Breast epithelium (tissue), 4 donors: ENCODE measurements at places on chromosomes 4 and X.

GRCh38 chrX:9515973-9516538, 51.2 kb downstream of the TBL1X start:
- H3K4me1 ChIP-seq, result no peaks in the 10 kb centered on the region
- no peak for DNase-seq
- H3K36me3 ChIP-seq, result no peaks in the 10 kb centered on the region
- H3K27me3 ChIP-seq, result no peaks in the 10 kb centered on the region
- H3K4me3 ChIP-seq, result no peak overlapping the region

DNA sequence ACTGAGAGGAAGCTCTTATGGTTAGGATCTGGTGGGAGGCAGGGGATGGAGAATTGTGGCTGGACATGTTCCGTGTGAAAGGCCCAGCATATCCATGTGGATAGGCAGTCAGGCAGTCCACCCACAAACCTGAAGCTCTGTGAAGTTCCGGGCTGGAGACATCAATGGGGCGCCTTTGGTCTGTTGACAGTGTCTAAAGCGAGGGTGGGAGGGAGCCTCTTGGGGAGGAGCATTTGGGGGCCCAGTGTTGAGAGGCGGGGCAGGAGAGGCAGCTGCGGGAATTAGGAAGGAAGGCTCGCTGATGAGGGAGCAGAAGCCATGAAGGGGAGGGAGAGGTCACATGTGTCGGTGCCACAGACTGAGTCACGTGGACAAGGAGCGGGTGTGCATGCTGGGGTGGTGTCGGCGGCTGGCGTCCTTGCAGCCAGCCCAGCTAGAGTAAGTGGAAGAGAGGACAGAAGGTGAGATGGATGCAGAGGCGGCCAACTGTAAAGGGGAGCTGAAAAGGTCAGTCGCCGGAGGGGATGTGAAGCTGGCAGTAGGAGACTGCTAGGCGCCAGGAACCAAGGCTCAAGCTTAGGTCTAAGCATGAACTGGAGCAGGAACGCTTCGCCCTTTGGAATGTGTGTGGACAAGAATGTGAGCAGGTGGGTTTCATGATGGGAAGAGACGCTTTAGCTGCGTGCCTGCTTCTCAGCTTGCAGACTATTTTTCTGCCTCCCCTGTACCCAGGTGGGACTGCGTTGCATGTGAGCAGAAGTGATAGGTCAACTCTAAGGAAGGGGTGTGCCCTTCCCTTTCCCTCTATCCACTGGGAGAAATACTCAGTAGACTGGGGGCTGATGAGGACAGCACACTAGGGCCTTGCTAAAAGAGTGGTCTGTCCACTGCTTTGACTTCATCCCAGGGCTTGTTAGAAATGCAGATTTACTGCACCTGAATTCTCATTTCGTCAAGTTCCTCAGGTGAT, 44.0 kb upstream of the TLR2 start:
- no peak for DNase-seq
- no peak overlapping the region for H3K4me3 ChIP-seq
- H3K4me1 ChIP-seq, result no peaks in the 10 kb centered on the region

- no peak overlapping the region for H3K27ac ChIP-seq
- no peaks in the 10 kb centered on the region for H3K27me3 ChIP-seq
- DNase-seq, result no peak
- no peaks in the 10 kb centered on the region for H3K36me3 ChIP-seq
- no peak overlapping the region for H3K4me3 ChIP-seq
These were observed 57.9 kb downstream of the CFAP299 start for GRCh38 chr4:80393246-80393969.

DNA sequence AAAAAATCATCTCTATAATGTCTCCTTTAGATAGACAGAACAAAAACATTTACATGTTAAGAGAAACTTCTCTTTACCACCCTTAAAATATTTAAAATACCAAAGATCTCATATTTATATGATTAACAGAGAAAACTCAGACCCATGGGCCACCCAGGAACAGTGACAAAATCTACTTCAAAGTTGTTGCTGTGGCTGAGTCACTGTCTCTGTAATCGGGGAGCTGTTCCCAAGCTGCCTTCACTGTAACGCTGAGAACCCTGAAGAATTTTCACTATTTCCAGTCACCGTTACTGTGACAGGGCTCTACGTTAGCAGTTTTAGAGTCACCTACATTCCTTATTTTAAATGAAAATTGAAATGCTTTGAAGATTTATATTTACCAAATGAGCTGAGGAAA, 9.0 kb upstream of the DAPP1 start:
- H3K27me3 ChIP-seq, result no peaks in the 10 kb centered on the region
- DNase-seq, result no peak
- no peaks in the 10 kb centered on the region for H3K4me1 ChIP-seq
- H3K27ac ChIP-seq, result no peak overlapping the region
- H3K36me3 ChIP-seq, result no peaks in the 10 kb centered on the region

DNA sequence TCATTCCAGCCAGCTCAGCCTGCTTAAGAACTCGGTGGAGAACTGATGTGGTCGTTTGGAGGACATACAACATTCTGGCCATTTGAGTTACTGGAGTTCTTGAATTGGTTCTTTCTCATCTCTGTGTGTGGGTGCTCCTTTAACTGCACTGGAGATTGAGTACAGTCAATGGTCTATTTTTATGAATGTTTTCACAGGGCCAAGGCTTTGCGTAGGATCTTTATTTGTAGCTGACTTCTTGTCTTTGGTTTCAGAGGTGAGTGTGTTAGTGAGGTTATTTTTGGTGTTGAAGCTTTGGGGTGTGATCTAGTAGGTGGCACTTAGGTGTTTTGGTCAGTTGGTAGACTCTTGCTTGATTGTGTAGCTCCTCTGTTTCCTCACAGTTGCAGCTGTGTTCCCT, 288.4 kb downstream of the LHFPL1 start:
- no peaks in the 10 kb centered on the region for H3K27me3 ChIP-seq
- no peaks in the 10 kb centered on the region for H3K36me3 ChIP-seq
- H3K4me1 ChIP-seq, result no peaks in the 10 kb centered on the region
- no peak for DNase-seq
- H3K27ac ChIP-seq, result no peak overlapping the region
